ENCODE measurements at places on chromosomes 2 and 18. TPM values are rescaled to one million over a fixed set of nuclear protein-coding genes. Genes with fewer than 3 reads are reported as not detected.

PRSS56 gene
- not detected for total RNA-seq

SLC5A7 gene
- not detected for total RNA-seq

LHCGR gene
- total RNA-seq, result not detected

CRYGD gene
- total RNA-seq, result not detected

PIEZO2 gene
- not detected for total RNA-seq

C2orf76 gene
- total RNA-seq, result 19.6 TPM

- no peak for DNase-seq
- H3K4me1 ChIP-seq, result peaks cover 9% of the 10 kb centered on the region
- no peaks in the 10 kb centered on the region for H3K36me3 ChIP-seq
- H3K4me3 ChIP-seq, result no peak overlapping the region
- H3K27ac ChIP-seq, result no peak overlapping the region
- no peaks in the 10 kb centered on the region for H3K27me3 ChIP-seq
These were observed 101.4 kb upstream of the EPAS1 start for GRCh38 chr2:46195819-46196218.

GRCh38 chr2:151857650-151858049, 29.4 kb upstream of the ARL5A start:
- H3K4me1 ChIP-seq, result no peaks in the 10 kb centered on the region
- no peak for DNase-seq
- no peaks in the 10 kb centered on the region for H3K27me3 ChIP-seq
- H3K4me3 ChIP-seq, result no peak overlapping the region

- DNase-seq, result no peak
- H3K27ac ChIP-seq, result no peak overlapping the region
- no peak overlapping the region for H3K4me3 ChIP-seq
- no peaks in the 10 kb centered on the region for H3K36me3 ChIP-seq
- H3K4me1 ChIP-seq, result no peaks in the 10 kb centered on the region
These were observed 43.1 kb upstream of the GBX2 start for GRCh38 chr2:236211296-236211695.

DNA sequence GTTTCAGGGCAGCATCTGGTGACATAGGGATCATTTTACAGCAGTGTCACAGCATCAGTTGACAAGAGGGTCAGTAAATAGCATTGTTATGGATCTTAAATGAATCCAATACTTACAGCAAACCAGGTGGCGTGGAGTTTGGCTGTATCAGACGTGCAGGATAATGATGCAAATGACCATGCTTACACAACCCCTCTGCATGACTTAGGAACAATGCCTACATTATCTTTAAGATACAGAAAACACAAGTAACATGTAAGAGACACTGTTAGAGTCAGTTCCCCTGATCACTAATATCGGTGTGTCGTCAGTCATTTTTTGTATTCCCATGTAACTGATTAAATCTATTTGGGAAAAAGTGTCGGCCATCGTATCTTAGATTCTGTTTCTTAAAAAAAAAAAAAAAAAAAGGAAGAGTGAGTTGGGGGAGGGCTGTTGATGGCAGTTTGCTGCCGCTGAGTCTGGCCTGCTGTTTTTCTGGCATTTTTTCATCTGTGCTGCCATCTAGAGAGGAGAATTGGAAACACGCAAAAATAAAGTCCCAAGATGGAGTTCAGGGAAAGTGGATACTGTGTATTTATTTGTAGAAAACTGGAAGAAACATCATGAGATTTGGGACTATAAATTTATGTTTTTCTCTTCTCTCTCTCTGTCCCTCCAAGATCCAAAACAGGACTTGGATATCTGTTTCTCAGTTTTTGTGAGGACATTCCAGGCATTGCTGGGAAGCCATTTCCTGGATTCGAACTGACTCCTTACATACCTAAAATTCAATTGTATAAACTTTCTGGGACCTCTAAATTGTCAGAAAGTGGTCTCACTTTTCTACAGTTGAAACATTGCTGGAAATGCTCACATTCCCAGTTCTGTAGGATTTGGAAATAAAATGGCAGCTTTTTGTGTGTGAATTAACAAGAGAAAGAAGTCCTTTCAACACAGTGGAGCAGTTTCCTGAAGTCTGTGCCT, 60.3 kb upstream of the AGPS start:
- H3K4me3 ChIP-seq, result no peak overlapping the region
- H3K27ac ChIP-seq, result no peak overlapping the region
- peaks cover 23% of the 10 kb centered on the region for H3K4me1 ChIP-seq
- no peaks in the 10 kb centered on the region for H3K27me3 ChIP-seq
- H3K36me3 ChIP-seq, result no peaks in the 10 kb centered on the region
- no peak for DNase-seq

- no peak overlapping the region for H3K27ac ChIP-seq
- H3K4me1 ChIP-seq, result peaks cover 5% of the 10 kb centered on the region
- H3K36me3 ChIP-seq, result no peaks in the 10 kb centered on the region
- DNase-seq, result no peak
- no peak overlapping the region for H3K4me3 ChIP-seq
These were observed 206.5 kb upstream of the ITGA4 start for GRCh38 chr2:181250691-181251090.

GRCh38 chr2:149743842-149744448, 156.4 kb upstream of the MMADHC start:
- DNase-seq, result no peak
- H3K27ac ChIP-seq, result no peak overlapping the region
- no peaks in the 10 kb centered on the region for H3K4me1 ChIP-seq
- H3K4me3 ChIP-seq, result no peak overlapping the region

- H3K36me3 ChIP-seq, result no peaks in the 10 kb centered on the region
- DNase-seq, result no peak
- no peaks in the 10 kb centered on the region for H3K27me3 ChIP-seq
- H3K27ac ChIP-seq, result no peak overlapping the region
These were observed 579.2 kb downstream of the BCL11A start for GRCh38 chr2:59974051-59974766.

DNA sequence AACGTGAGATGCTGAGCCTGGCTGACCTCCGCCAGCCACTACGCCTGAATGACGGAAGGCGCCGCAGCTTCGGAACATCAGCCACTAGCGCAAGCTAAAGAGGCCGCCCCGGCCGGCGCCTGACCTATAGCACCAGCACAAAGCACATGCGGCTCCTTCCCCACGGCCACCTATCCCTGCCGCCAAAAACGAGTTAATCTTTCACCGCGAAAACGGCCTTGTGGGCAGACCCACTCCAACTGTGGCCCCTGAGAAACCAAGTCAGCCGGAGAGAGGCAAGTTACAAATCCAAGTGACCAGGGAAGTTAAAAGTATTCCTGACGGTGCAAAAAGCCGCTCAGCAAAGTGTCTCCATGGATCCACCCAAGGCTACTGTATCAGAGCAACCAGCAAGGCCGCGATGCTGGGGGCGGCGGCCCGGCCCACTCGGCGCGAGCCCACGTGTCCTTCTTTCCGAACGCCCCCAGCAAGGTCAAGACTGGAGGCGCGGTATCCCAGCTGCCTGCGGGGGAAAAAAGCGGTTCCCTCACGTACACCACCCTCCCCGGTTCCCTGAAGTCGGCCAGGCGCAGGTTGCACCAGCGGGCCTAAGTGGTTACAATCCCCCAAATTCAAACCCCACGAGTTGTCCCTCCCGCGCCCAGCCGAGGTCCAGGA, 575 bp downstream of the HSPD1 start:
- no peaks in the 10 kb centered on the region for H3K27me3 ChIP-seq
- peak overlapping the region; percentile 90 for H3K27ac ChIP-seq
- H3K4me3 ChIP-seq, result peak overlapping the region; percentile 95
- peak; percentile 34 for DNase-seq
- H3K36me3 ChIP-seq, result peaks cover 28% of the 10 kb centered on the region
- H3K4me1 ChIP-seq, result peaks cover 52% of the 10 kb centered on the region

- no peaks in the 10 kb centered on the region for H3K36me3 ChIP-seq
- H3K4me1 ChIP-seq, result no peaks in the 10 kb centered on the region
- no peaks in the 10 kb centered on the region for H3K27me3 ChIP-seq
- H3K27ac ChIP-seq, result no peak overlapping the region
- H3K4me3 ChIP-seq, result no peak overlapping the region
- DNase-seq, result no peak
These were observed 61.5 kb downstream of the VRK2 start for GRCh38 chr2:58107803-58108710.

DNA sequence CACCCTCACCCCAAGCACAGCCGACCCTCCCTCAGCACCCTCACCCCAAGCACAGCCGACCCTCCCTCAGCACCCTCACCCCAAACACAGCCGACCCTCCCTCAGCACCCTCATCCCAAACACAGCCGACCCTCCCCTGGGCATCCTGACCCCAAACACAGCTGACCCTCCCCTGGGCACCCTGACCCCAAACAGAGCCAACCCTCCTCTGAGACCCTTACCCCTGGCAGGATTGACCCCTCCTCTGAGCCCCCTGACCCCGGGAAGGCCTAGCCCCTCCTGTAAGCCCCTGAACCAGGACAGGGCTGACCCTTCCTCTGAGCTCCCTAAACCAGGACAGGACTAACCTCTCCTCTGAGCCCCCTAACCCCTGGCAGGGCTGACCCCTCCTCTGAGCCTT, 84.4 kb upstream of the RAB6C start:
- H3K4me1 ChIP-seq, result no peaks in the 10 kb centered on the region
- no peak overlapping the region for H3K27ac ChIP-seq
- H3K4me3 ChIP-seq, result no peak overlapping the region
- H3K36me3 ChIP-seq, result no peaks in the 10 kb centered on the region
- no peaks in the 10 kb centered on the region for H3K27me3 ChIP-seq

- no peak overlapping the region for H3K4me3 ChIP-seq
- no peak for DNase-seq
- H3K36me3 ChIP-seq, result no peaks in the 10 kb centered on the region
- H3K4me1 ChIP-seq, result no peaks in the 10 kb centered on the region
- H3K27ac ChIP-seq, result no peak overlapping the region
These were observed 158.4 kb downstream of the RNF152 start for GRCh38 chr18:61734396-61734795.

GRCh38 chr2:228698963-228699362, 517.5 kb upstream of the SPHKAP start:
- no peaks in the 10 kb centered on the region for H3K36me3 ChIP-seq
- H3K4me1 ChIP-seq, result no peaks in the 10 kb centered on the region
- H3K27me3 ChIP-seq, result no peaks in the 10 kb centered on the region
- H3K27ac ChIP-seq, result no peak overlapping the region
- DNase-seq, result no peak
- H3K4me3 ChIP-seq, result no peak overlapping the region

GRCh38 chr2:105517814-105518705, 119.2 kb upstream of the FHL2 start:
- H3K36me3 ChIP-seq, result no peaks in the 10 kb centered on the region
- no peak overlapping the region for H3K4me3 ChIP-seq
- no peaks in the 10 kb centered on the region for H3K27me3 ChIP-seq

GRCh38 chr2:66679442-66679841, 244.5 kb downstream of the MEIS1 start:
- no peak for DNase-seq
- no peak overlapping the region for H3K27ac ChIP-seq
- H3K4me1 ChIP-seq, result no peaks in the 10 kb centered on the region
- H3K36me3 ChIP-seq, result no peaks in the 10 kb centered on the region
- H3K27me3 ChIP-seq, result no peaks in the 10 kb centered on the region

DNA sequence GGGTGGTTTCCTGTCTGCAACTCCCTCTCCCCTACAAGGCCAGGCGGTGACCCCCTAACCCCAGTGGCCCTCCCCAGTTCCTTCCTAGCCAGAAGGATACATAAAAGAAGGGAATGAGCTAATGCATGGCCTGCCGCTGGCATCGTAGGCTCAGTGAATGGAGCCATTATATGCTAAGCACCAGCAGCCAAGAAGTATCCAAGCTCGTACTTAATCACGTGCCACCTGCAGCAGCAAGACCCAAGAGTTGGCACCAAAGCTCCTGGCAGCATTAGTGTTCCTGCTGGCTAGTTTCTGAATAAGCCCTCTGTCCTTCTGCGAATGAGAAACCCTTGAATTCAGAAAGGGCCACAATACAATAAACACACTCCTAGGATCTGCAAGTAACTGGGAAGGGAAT, 4.3 kb downstream of the DBI start:
- DNase-seq, result no peak
- peaks cover 13% of the 10 kb centered on the region for H3K4me1 ChIP-seq
- H3K27me3 ChIP-seq, result no peaks in the 10 kb centered on the region
- no peak overlapping the region for H3K4me3 ChIP-seq

GRCh38 chr2:64582774-64583340, 58.7 kb downstream of the AFTPH start:
- no peak for DNase-seq
- no peak overlapping the region for H3K4me3 ChIP-seq
- no peaks in the 10 kb centered on the region for H3K4me1 ChIP-seq
- H3K36me3 ChIP-seq, result peaks cover 19% of the 10 kb centered on the region

- H3K27ac ChIP-seq, result no peak overlapping the region
- no peaks in the 10 kb centered on the region for H3K4me1 ChIP-seq
- H3K4me3 ChIP-seq, result no peak overlapping the region
These were observed 269.0 kb downstream of the TFCP2L1 start for GRCh38 chr2:121015971-121016485.

- H3K4me1 ChIP-seq, result no peaks in the 10 kb centered on the region
- H3K36me3 ChIP-seq, result no peaks in the 10 kb centered on the region
- DNase-seq, result no peak
- no peak overlapping the region for H3K27ac ChIP-seq
- no peak overlapping the region for H3K4me3 ChIP-seq
- no peaks in the 10 kb centered on the region for H3K27me3 ChIP-seq
These were observed 114.5 kb downstream of the RGPD3 start for GRCh38 chr2:106353676-106354075.

DNA sequence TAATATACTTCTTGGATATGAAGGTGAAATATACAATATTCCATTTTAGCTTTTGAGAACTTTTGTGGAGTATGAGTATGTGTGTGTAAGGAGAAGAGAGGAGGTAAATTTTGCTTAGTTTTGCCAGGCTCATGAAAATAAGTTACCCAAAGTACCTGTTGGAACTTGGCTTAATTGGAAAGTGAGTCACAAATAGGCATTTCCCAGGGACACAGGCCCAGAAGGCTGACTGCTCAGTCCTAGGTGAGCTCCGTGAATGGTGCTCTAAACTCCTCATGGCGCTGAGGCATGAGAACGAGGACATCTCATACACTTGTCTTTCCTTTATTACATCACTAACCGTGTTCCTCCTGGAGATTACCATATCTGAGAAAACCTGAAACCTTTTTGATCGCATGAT, 148.5 kb upstream of the RAB12 start:
- no peak overlapping the region for H3K27ac ChIP-seq
- H3K27me3 ChIP-seq, result no peaks in the 10 kb centered on the region
- no peak for DNase-seq
- H3K36me3 ChIP-seq, result no peaks in the 10 kb centered on the region
- H3K4me3 ChIP-seq, result no peak overlapping the region

GRCh38 chr2:173574324-173575112, 219.8 kb downstream of the CDCA7 start:
- no peaks in the 10 kb centered on the region for H3K36me3 ChIP-seq
- no peak overlapping the region for H3K4me3 ChIP-seq
- no peak for DNase-seq
- no peak overlapping the region for H3K27ac ChIP-seq
- no peaks in the 10 kb centered on the region for H3K27me3 ChIP-seq
- no peaks in the 10 kb centered on the region for H3K4me1 ChIP-seq

- H3K36me3 ChIP-seq, result no peaks in the 10 kb centered on the region
- H3K27ac ChIP-seq, result no peak overlapping the region
- H3K4me1 ChIP-seq, result no peaks in the 10 kb centered on the region
- no peak overlapping the region for H3K4me3 ChIP-seq
- H3K27me3 ChIP-seq, result no peaks in the 10 kb centered on the region
These were observed 5.3 kb downstream of the PLEKHH2 start for GRCh38 chr2:43642363-43642762.

- H3K4me3 ChIP-seq, result no peak overlapping the region
- H3K36me3 ChIP-seq, result no peaks in the 10 kb centered on the region
- no peaks in the 10 kb centered on the region for H3K27me3 ChIP-seq
- no peak overlapping the region for H3K27ac ChIP-seq
- no peak for DNase-seq
These were observed 270.2 kb downstream of the GBX2 start for GRCh38 chr2:235897992-235898391.

Data from CD8-positive, alpha-beta memory T cell (primary cell).